Amniotic epithelial cell (primary cell): ENCODE measurements at places on chromosomes 5 and 9.

DNA sequence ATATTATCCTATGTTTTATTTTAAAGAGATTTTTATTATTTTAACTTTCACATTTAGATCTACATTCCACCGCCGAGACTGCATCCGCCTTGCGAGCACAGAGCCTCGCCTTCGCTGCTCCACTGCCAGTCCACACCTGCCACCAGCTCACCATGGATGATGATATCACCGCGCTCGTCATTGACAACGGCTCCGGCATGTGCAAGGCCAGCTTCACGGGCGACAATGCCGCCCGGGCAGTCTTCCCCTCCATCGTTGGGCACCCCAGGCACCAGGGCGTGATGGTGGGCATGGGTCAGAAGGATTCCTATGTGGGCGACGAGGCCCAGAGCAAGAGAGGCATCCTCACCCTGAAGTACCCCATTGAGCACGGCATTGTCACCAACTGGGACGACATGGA lies 8.6 kb upstream of the TBCA start:
- DNase-seq: no peak

GRCh38 chr5:76404223-76405211 lies 1.4 kb downstream of the IQGAP2 start:
- no peak for DNase-seq

GRCh38 chr5:59317023-59317773 lies 576.3 kb downstream of the PDE4D start:
- DNase-seq: no peak

DNA sequence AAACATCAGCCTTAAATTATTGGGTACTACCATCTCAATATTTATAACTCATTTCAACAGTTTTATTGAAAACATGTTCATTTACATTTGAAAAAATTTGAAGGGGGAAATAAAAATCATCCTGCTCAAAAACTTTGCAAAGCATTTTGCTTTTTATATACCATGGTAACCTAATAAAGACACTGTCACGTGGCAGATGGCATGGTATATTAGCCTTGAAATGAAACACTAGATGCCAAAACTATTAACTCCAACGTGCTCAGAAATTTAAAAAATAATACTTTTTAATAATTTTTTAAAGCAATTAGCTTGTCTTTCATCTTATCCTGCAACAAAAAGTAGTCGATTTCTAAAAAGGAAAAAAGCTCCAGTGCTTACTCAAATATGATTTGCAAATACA lies 88.6 kb upstream of the NFIB start:
- no peak for DNase-seq

GRCh38 chr5:1127959-1128785 lies 16.3 kb upstream of the SLC12A7 start:
- no peak for DNase-seq

DNA sequence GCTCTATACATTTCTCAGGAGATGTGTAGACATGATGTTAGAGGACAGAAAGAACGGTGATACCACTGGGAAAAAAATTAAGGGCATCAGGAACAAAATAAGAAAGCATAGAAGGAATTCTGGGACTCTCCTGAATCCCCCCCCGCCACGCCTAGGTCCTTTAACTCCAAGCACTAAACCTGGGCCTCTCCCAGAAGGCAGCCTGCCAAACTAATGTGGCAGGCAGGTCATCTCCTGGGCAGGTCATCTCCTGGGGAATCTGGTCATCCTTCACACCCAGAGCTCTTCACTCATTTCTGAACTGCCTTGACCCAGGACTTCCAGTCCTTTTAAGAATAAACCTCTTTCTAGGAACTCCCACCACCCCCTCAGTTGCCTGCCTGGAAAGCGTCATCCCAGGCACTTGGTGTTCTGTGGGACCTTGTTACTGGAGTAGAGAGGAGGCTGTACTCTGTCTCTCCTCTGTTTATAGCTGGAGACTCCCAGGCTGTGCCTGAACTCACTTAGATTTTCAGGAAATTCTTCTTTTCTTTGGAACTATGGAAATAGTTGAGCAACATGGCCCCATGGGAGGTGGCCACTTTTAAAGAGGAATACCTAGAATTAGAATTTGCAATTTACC lies 24.1 kb downstream of the PSAT1 start:
- peak; percentile 14 for DNase-seq

GRCh38 chr5:79816014-79816413 lies 126.4 kb downstream of the CMYA5 start:
- no peak for DNase-seq

DNA sequence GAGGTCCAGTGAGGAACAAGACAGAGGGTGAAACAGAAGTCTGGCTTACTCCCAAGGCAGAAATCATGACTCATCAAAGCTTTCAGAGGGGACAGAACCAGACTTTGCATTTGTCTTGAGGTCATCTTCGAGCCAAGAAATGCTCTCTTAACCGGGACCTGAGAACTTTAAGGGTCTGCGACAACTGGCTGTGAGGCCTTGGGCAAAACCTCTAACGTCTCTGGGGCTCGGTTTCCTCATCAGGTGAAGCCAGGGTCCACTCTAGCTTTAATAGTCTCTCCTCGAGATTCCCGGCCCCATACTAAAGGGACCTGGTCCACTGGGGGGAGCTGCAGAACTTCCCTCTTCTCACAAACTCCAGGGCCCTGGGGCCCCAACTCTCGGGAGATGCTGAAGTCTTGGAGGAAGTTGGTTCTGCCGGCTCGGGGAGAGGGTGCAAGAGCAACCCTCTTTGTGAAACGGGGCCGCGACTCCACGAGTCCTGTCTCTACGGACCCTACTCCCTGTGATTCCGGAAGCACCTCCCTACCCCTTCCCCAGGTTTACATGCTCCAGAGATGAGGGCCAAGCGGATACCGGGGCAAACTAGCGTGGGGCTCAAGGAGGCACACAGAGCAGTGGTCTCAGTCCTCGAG lies 2.6 kb downstream of the GLIS3 start:
- DNase-seq: peak; percentile 87

DNA sequence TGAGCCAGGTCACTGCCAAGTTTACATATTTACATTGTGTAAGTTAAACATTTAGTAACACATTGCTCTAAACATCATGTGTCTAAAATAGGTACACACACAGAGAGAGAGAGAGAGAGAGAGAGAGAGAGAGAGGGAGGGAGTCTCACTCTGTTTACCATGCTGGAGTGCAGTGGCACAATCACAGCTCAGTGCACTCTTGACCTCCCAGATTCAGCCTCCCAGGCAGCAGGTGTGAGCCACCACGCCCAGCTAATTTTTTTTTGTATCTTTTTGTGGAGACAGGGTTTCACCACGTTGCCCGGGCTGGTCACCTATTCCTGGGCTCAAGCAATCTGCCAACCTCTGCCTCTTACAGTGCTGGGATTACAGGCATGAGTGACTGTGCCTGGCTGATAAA lies 1045.3 kb downstream of the TLE1 start:
- no peak for DNase-seq

DNA sequence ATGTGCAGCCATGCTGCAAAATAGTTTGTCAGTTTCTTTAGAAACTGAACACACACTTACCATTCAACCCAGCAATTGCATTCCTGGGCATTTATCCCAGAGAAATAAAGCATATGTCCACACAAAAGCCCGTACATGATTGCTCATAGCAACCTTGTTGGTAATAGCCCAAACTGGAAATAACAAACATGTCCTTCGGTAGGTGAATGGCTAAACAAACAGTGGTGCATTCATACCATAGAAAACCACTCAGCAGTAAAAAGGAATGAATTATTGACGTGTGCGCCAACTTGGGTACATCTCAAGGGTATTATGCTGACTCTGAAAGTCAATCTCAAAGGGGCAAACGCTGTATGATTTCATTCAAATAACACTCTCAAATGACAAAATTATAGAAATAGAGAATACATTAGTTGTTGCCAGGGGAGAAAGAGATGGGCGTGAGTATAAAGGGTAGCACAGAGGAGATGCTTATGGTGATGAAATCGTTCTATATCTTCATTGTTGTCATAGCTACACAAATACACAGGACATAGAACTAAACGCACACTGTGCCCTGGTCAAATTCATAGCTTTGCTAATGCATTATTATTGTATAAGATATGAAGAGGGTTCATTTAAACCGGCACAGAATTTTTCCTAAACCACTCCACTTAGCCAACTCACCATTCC lies 58.2 kb downstream of the DRD1 start:
- DNase-seq: no peak

GRCh38 chr5:55634209-55634805 lies 77.8 kb downstream of the SLC38A9 start:
- peak; percentile 65 for DNase-seq

DNA sequence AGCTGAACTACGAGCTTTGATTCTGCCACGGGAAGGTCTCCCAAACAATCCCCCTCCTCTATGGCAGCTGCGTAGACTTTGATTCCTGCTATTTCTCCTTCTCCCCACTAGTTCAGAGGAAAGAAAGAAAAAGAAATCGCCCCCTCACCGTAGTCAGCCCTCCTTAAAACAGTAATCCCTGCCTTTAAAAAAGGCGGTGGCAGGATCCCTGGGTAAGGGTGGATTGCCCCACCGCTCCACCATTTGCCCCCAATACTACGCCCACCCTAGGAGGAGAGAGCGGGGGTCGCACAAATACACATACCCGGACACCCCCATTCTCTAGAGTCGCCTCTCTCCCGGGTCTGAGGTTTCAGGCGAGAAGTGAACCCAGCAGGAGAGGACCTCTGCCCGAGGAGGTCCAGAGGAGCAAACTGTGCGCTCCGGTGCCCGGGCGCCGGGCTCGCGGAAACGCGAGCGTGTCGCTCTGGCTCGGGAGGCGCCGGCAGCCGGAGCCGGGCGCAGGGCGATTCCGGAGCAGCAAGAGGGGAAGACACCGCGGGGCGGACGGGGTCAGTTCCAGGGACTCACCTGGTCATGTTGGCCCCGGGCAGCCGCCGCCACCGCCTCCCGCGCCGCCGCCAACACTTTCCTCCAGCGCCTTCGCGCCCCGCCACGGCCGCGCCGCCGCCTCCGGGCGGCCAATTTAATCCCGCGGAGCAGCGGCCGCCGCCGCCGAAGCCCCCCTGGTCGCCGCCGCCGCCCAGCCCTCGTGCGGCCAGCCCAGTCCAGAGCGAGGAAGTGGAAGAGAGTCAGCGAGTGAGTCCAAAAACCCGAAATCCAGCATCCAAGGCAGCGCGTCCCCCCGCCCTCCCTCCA lies 1057.7 kb upstream of the DMAC1 start:
- DNase-seq: no peak

DNA sequence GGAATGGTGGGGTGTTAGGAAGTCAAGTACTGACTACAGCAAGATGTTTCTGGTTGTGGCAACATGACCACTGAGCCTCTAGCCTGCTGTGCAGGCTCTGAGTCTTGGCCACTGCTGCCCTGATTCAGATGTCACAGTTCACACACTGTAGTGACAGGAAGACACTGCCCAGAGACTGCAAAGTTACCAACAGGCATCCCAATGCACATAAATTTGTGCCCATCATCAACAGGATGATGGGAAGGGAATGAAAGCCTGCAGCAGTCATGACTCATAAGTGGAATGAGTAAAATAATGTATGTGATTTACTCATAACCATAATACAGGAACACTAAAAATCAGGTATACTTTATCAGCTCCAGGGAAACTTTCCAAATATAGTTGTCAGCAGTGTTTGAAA lies 251.6 kb upstream of the HAPLN1 start:
- DNase-seq: peak; percentile 47

DNA sequence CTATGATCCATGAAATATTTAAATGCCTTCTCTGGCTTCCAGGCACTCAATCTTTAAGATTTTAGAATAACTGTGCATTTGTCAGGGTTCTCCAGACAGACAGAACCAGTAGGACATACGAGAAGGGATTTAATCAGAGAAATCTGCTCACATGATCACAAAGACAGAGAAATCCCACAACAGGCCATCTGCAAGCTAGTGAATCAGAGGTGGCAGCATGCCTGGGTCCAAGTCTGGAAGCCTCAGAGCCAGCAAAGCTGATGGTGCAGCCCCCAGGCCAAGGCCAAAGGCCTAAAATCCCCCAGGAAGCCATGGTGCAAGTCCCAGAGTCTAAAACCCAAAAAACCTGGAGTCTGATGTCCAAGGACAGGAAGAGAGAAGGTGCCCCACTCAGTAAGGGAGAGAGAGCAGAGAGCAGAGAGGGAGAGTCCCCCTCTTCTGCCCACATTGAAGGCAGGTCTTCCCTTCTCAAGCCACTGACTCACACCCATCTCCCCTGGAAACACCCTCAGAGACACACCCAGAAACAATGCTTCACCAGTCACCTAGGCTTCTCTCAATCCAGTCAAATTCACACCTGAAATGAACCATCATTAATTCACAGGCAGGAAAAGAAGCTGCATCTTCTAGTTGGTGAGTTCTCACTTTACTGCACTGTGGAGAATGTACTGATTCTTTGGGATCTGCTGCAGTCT lies 48.7 kb downstream of the CAMSAP1 start:
- DNase-seq: no peak

- no peak for DNase-seq
These were observed 181.2 kb downstream of the MACROH2A1 start for GRCh38 chr5:135217669-135218485.

DNA sequence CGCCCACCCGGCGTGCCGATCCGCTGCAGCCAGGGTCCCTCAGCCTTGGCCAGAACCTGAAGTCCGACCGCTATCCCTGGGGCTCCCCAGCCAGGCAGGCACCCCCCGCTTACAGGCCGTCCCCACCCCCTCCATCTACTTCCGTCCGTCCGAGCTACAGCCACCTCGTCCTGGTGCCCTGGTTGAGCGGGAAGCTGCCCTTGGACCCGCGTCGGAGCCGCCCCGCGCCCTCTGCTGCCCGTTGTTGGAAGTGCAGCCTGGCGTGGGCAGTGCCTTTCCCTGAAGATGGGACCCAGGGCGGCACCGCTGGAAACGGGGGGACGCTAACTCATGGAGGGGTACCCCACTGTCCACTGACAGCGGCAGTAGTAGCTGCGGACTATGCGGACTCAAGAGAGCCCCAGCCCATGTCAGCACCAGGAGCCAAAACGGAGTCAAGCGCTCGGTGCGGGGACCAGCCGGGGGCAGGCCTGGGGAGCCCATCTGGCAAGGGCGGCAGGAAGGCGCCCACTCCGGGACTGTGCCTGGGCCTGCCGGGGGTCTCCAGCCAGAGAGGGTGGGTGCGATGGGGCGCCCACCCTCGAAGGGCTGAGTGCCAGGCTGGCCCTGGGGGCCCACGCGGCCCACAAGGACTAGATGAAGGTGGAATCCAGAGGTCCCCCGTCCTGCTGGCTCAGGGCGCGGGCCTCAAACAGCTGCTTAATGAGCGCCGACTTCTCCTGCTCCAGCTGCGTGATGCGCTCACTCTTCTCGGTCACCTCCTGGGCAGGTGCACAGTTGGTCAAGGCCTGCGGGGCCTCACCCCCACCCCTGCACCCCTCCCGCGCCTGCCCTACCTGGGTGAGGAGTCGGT lies 6.1 kb downstream of the SAPCD2 start:
- no peak for DNase-seq

DNA sequence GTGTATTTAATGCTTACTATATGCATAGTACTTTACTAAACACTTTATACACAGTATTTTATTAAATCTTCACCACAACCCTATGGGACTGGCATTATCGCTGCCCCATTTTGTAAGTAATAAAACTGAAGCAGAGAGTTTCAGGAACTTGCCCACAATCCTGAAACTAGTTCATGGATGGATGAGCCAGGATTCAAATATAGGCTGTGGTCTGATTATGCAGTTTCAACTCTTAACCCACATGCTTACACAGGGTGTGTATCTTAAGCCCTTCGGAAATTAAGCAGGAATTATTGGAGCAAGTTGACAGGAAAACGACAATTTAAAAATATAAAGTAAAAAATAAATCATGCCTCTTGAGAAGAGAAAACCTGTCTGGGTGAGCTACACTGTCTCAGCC lies 109.0 kb downstream of the ATP10B start:
- DNase-seq: no peak

- no peak for DNase-seq
These were observed 41.3 kb downstream of the CAVIN4 start for GRCh38 chr9:100619194-100619593.
